ENCODE measurements at places on chromosomes 12 and 14. TPM values are rescaled to one million over a fixed set of nuclear protein-coding genes. Genes with fewer than 3 reads are reported as not detected.

PAPLN gene
- 19.7 TPM for total RNA-seq

HCFC2 gene
- total RNA-seq = 8.3 TPM

RD3L gene
- total RNA-seq = not detected

PRPH gene
- not detected for total RNA-seq

HOXC9 gene
- not detected for total RNA-seq

NPFF gene
- not detected for total RNA-seq

CCNB1IP1 gene
- 27.8 TPM for total RNA-seq

DLK1 gene
- not detected for total RNA-seq

NOXRED1 gene
- total RNA-seq = not detected

KERA gene
- not detected for total RNA-seq

MGP gene
- 38.0 TPM for total RNA-seq

CLEC2A gene
- total RNA-seq = not detected

AHNAK2 gene
- total RNA-seq = 65.5 TPM

KRT2 gene
- total RNA-seq = not detected

ACOT4 gene
- total RNA-seq = 1.4 TPM

ADCY6 gene
- total RNA-seq = 16.9 TPM

HNF1A gene
- total RNA-seq = not detected

PWP1 gene
- total RNA-seq = 179 TPM

Measured in mammary microvascular endothelial cell (primary cell).